ENCODE measurements at places on chromosomes 4 and X.
A peak's percentile ranks its signal among the peaks of the same experiment; 100 is the strongest.

DNA sequence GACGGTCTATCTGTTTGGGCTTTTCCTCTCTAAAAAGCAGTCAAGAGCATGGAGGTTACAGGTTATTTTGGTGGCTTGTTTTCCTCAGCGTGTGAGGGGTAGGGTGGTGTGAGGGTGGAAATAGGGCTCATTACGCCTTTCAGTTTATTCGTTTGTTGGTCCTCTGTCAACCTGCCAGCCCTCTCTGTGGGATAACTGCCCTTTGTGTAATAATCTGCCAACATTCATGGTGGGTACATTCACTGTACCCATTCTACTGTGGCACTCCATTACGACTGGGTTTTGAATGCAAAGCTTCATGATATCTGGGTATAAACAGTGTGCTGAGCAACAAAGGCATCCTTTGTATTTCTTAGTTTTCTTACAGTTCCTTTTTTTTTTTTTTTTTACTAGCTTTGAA is 136.4 kb downstream of the ADGRL3 start:
- no peak for DNase-seq

DNA sequence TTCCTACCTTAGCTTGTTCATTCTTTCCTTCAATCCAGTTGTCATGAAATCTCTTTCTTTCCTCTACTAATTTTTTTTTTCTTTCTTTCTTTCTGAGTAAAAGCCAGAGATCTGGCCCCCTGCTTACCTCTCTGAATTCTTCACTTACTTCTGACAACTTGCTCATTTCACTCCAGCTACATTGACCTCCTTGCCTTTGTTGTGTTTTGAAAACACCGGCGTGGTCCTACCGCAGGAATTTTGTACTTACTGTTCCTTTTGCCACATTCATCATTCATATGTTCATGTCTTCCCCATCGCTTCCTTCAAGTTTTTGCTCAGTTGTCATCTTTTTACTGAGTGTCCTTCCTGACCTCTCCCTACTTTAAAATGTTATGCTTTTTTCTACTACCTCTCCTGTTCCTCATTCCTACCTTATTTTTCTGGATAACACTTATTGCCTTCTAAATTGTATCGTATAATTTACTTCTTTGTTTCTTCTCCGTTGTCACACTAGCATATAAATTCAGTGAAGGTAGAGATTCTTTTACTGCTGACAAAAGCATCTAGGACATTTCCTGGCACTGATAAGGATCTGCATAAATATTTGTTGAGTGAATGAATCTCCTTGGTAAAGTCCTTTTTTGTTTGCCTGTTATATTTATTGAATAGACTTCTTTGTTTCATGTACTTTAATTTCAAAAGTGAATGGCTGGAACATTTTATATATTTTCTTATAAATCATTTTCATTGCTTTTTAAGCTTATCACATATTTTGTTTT is 74.4 kb downstream of the NFKB1 start:
- no peak for DNase-seq

GRCh38 chr4:15336410-15337167 is 91.2 kb upstream of the C1QTNF7 start:
- DNase-seq = no peak

DNA sequence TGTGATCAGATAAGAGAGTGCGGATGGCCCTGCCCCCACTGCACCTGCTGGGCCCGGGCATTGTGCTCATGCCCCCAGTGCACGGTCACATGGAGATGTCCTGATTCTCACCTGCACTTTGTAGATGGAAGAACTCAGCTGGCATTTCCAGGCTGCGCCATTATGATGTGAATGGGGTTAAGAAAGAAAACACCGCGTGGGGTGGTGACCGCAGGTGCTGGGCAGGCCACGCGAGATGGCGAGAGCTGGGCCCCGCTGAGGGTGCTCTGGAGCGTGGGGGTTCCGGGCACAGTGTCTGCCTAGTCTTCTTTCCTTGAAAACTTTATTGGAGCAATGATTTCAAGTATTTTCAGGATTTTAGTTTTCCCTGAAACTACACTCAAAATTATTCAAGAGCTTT is 17.8 kb upstream of the HGFAC start:
- DNase-seq = no peak

DNA sequence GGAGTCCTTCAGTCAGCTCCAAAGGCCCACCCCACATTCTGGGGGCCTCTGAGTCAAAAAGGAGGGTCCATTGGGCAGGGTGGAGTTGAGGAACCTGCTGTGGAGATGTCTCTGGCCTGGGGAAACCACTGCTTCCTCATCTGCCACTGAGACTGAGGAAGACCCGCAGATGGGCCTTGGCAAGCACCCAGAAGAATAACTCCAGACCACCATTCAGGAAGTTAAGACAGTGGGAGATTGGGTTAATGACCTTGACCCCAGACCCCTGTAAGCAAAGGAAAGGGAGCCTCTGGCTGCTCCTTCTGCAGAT is 8.1 kb upstream of the HSD17B10 start:
- no peak for DNase-seq

- no peak for DNase-seq
Observed at GRCh38 chr4:39022241-39022640, 10.0 kb downstream of the TMEM156 start.

- no peak for DNase-seq
Observed at GRCh38 chr4:8171984-8172924, 13.6 kb upstream of the ABLIM2 start.

DNA sequence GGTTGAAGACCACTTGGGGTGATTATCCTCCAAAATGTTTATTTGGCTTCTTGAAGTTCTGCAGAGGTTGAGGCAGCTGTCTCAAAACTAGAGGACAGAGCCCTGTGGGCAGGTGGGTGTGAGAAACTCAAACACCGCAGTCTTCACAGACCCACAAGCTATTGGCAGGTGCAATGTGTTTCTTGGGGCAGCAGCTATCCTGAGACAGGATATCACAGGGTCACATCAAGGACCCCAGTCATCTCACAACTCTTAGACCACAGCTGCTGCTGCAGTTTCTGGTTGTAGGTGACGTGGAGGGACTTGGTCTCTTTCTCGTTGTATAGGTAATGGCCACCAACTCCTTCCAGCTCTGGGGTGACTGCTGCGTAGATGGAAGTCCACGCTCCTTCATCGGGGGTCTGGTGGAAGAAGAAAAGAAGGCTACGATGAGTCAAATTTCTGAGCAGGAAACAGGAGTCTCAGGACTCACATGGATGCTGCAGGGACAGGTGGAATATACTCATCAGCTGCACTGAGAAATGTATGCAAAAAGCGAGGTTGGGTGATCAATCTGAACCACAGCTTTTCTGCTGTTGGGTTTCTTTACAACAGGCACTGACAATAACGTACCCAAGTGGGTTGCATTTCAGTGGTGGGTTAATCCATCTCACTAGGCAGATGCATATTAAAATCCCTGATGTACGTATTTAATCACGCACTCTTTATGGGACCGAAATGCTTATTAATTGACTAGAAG is 279.8 kb downstream of the DHRSX start:
- no peak for DNase-seq

DNA sequence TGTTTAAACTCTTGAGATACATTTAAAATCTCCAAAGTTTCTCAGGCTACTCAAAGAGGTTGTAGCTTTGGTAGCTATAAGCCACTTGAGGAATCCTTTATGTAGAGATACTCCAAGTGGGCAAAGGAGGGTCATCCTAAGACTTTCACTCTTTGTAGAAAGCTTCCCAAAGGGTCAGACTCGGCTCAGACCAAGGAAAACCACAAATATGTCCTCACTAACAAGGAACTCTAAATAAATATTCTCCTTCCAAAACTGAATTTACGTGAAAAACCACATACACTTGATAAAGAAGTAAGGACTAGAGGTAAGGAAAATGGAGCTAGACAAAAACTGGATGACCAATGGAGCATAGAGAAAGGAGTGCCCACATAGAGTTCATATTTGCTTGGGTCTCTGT is 41.7 kb upstream of the DDX60 start:
- no peak for DNase-seq

GRCh38 chr4:52947401-52948056 is 85.4 kb downstream of the RASL11B start:
- no peak for DNase-seq

- no peak for DNase-seq
Observed at GRCh38 chrX:1902901-1903235, 288.0 kb downstream of the ASMT start.

GRCh38 chr4:24973747-24974601 is 56.8 kb downstream of the LGI2 start:
- no peak for DNase-seq

DNA sequence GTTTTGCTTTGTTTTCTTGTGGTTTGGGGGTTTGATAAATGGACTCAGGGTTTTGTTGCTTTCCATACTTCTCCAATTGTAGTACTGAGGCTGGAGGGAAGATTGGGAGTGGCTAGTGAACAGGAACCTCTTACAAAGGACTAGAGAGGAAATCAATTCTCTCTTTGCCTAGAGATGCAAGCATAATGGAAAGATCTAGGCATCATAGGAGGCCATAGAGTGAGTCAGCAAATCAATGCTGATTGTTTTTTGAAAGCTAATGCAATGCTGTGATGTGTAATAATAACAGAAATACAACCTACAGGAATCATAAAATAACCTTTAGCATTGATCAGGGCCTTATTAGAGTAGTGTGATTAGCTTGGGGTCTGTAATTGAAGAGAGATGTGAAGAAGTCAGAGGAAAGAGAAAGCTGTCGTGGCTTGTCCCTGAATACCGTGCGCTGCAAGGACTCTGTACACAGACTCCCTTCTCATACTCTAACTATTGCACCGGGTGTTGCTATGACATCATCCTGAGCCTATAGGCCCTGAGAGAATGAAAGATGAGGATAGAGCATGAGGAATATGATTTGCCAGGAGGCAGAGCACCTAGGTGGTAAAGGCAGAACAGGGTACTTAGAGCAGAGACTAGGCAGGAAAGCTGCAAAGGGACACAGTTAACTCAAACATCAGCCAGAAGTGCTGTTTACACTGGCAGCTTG is 29.3 kb upstream of the GPR101 start:
- no peak for DNase-seq

DNA sequence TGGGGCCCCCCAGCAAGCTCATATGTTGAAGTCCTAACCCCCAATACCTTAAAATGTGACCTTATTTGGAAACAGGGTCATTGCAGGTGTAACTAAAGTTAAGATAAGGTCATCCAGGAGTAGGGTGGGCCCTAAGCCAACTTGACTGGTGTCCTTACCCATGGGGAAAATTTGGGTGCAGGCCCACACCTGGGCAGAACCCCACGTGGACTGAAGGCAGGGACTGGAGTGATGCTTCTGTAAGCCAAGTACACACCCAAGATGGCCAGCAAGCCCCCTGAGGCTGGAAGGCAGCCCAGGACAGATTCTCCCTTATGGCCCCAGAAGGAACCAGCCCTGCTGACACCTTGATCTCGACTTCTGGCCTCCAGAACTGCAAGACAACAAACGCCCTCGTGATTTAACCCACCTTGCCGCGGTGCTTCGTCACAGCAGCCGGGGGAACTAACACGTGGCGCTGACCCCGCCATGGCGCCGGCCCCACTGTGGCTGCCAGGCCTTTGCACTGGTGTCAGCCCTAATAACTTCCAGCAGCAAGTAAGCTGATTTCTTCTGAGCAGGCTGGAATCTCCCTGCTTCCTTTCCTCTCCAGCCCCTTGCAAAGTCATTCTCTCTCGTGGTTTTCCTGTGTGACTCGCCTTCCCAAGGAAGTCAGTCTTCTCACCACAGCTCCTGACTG is 23.2 kb upstream of the MXD4 start:
- no peak for DNase-seq

DNA sequence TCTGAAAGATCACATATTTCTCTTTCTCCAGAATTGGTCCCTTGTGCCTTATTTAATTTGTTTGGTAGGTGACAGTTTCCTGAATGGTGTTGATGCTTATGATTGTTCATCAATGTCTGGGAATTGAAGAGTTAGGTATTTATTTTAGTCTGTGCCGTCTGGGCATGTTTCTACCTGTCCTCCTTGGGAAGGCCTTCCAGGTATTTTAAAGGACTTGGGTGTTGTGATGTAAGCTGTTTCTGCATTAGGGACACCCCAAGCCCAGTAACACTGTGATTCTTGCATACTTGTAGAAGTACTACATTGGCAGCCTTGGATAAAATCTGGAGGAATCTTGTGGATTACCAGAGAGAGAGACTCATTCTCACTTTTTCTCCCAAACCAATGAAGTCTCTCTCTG is 120.8 kb upstream of the CXXC4 start:
- DNase-seq = no peak

DNA sequence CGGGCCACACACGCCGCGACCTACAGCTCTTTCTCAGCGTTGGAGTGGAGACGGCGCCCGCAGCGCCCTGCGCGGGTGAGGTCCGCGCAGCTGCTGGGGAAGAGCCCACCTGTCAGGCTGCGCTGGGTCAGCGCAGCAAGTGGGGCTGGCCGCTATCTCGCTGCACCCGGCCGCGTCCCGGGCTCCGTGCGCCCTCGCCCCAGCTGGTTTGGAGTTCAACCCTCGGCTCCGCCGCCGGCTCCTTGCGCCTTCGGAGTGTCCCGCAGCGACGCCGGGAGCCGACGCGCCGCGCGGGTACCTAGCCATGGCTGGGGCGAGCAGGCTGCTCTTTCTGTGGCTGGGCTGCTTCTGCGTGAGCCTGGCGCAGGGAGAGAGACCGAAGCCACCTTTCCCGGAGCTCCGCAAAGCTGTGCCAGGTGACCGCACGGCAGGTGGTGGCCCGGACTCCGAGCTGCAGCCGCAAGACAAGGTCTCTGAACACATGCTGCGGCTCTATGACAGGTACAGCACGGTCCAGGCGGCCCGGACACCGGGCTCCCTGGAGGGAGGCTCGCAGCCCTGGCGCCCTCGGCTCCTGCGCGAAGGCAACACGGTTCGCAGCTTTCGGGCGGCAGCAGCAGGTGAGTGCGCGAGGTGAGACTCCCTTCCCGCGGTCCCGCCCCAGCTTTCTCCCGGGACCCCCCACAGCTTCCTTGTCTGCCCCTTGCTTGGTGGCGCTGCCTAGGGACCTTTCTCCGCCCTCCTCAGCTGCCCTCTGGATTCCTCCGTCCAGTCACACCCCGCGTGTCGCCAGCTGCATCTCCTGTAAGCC is 678 bp downstream of the BMP3 start:
- DNase-seq = peak; percentile 43

DNA sequence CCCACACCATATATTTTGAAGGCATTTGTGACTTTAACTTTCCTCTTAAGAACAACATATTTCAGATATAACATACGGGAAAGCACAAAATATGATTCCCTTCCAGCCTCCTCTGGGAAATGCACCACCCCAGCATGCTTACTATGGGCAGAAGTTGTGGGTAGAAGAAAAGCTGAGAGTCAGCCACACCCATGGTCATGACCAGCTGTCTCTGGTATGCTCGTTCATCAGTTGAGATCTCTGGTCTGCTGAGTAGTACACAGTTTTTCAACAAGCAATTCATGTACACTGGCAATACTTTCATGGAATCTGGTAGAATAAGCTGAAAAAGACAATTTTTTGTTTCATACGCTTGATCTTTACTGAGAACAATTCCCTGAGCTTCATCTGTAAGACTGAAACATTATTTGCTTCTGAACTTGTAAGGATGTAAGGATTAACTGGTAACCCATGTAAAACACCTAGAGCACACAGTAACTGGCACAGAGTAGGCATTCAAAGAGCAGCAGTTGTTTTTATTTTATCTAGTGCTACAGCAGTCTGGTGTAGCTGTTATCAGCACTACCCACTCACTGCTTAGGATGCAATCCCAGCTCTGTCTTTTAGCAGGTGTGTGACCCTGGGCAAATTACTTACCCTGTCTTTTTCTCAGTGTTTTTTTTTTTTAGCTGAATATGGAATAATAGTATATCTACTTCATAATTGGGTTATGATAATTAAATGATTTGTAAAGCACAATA is 47.6 kb downstream of the METTL14 start:
- DNase-seq = no peak

Data from endothelial cell (in vitro differentiated cells).